ENCODE measurements at places on chromosomes 5 and 9.

- DNase-seq = no peak
These were observed 132.7 kb upstream of the LPCAT1 start for GRCh38 chr5:1656271-1656975.

GRCh38 chr5:95272316-95272929 is 12.5 kb downstream of the MCTP1 start:
- no peak for DNase-seq

DNA sequence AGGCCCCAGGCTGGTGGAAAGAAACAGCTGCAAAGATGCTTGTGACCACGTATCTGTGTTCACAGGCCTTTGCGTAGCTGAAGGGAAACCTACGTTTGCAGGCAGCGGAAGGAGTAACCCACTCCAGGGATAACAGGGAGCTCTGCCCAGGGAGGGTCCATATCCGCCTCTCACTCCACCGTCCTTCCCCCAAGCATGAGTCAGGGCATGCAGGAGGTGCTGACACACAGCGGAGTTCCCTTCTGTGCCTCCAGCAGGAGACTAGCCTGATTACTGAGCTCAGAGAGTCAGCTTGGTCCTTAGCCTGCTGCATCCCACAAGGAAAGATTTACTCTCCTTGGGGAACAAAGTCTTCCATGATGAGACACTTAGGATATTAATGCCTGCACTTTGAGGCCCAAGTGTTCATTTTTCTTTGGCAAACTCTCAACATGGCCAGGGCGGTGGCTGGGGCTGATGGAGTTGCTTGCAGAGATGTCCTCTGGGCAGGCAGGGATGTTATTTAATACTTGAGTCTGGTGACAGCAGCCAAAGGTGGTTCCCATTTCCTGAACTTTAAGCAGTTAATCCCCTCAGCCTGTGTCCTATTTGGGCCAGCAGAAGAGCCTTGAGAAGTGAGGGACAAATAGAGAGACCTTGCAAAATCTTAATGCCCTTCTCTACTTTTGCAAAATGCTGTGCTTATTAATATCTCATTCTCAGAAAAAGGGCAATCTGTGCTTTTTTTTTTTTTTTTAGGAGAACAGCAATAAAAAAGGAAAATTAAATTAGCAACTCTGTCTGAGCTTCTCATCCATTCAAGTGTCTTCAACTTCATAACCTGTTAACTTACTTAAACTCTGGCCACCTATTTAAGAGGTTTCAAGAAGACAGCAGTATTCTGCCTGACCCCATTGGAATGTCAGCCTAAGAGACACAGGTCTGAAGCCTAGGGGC is 222.1 kb downstream of the HSPA4 start:
- no peak for DNase-seq

DNA sequence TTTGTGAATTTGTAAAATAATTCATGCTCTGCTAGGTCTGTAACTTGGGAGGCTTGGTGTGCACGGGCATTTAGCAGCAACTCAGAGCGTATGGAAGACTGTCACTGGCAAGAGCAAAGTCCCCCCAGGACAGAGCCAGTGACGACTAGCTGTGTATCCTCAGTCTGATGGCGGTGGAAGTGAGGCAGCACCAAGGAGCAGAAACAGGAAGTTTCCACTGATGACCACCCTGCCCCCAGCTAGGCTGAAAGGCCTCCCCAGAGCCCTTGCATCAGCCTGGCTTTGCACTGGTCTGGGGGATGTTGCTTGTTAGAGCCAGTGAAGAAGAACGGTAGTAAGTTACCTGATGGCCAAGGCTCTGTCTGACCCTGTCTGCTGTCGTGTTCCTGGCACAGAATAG is 66.8 kb upstream of the ABL1 start:
- peak; percentile 27 for DNase-seq

DNA sequence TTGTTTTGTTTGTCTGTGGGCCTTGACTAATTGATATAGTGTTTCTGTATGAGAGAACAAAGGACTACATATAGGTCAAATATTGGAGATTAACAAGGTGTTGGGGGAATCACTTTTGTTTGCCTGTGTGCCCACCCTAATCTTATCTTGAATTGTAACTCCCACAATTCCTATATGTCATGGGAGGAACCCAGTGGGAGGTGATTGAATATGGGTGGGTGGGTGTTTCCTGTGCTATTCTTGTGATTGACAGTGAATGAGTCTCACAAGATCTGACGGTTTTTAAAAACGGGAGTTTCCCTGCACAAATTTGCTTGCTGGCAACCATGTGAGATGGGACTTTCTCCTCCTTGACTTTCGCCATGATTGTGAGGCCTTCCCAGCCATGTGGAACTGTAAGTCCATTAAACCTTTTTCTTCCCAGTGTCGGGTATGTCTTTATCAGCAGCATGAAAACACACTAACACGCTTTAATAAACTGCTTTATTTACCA is 64.9 kb upstream of the HSPB3 start:
- no peak for DNase-seq

GRCh38 chr5:181107699-181108098 is 23.3 kb downstream of the OR2V1 start:
- no peak for DNase-seq

- DNase-seq = no peak
These were observed 114.2 kb upstream of the PHYKPL start for GRCh38 chr5:178346607-178347334.

- no peak for DNase-seq
These were observed 148.3 kb downstream of the ATP10B start for GRCh38 chr5:160703547-160704189.

GRCh38 chr5:145554399-145554798 is 280.7 kb downstream of the PRELID2 start:
- no peak for DNase-seq

- DNase-seq = peak; percentile 20
These were observed 911 bp downstream of the ABLIM3 start for GRCh38 chr5:149141957-149142851.

- no peak for DNase-seq
These were observed 16.4 kb upstream of the ZBTB34 start for GRCh38 chr9:126844085-126844484.

- peak; percentile 89 for DNase-seq
These were observed 7.2 kb upstream of the PSD2 start for GRCh38 chr5:139788294-139788910.

DNA sequence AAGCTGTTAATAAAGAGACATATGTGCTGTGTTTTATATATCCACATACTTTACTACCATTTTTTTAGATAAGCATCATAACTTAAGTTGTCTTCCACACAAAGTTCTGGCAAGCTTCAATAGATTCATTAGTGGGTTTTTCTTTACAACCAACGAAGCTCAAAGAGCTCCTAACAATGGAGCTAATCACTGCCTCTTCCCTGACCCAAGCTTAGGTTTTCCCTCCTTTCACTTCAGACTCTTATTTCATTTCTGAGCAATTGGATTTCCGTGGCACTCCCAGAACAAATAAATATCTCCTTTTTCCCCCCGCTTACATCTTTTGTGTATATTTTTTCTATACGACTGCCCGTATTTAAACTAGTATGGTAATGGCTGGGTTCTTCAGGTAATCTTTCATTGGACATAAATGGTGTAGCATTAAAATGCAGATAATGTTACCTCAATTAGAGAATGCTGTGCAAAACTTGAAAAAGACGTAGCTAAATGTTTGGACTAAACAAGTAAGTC is 275.5 kb upstream of the TMEM161B start:
- DNase-seq = no peak

DNA sequence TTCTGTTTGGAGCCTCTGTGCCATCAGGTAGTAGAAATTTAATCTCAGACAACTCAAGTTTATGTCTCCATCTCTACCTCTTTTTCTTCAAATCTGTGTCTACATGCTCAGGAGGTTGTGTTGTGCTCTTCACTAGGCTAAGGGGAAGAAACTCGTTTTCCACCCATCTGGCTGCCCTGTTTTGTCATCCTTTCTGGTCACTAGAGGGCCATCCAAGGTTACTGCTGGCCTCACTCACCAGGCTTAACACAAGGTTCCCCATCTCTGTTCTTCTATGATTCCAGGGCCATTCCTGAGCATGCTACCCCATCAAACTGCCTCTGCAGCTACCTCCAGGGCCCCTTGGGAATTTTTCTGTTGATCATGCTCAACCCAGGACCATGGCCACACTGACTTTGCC is 213.3 kb upstream of the FBXL7 start:
- DNase-seq = peak; percentile 51

DNA sequence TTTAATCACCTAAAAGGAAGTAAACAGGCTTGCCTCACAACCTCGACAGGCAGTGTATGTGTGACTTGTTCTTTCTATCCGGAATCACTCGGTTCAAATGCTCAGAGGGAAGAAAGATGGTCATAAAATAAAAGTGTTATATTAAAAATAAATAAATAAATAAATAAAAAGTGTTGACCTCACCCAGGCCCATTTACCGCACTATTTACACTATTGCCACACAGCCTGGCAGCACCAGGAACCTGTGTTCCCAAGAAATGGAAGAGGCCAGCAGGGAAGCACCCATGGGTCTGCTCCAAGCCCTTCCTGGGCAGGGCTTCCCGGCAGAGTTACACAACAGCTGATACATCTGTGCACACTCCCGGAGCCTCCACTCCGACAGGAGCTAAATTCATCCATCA is 127.9 kb downstream of the EFNA5 start:
- no peak for DNase-seq

DNA sequence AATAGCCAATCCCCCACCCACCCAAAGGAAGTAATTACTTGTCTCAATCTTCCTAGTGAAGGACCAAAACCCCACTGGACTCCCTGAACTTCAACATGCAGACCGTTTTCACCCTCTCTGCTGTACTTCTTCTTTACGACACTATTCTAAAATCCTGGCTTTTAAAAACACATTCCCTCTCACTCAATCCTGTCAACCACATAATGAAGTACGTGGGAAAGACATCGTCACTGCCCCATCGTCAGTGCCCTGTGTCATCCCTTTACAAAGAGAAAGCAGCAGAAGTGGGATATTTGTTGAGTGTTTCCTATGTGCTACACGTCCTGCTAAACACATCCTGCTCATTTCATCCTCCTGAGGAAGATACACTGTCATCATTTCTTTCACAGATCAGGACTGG is 54.2 kb downstream of the MAPKAP1 start:
- DNase-seq = no peak

DNA sequence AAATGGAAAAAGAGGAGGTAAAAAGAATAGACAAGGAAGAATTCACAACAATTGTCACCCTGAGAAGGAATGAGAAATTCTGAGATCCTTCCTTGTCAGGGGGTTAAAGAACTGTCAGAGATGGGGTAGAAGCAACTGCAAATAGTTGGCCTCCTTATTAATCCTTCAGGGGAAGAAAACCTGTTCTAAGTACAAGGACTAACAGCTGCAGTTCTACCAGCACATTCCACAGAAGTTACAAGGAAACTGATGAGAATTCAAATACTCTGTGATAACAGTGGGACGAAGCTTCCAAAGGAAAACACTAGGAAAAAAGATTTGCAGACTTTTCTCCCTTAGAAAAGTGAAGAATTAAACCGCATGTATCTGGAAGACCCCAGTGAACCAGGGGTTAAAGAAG is 93.7 kb downstream of the OR2K2 start:
- DNase-seq = no peak

DNA sequence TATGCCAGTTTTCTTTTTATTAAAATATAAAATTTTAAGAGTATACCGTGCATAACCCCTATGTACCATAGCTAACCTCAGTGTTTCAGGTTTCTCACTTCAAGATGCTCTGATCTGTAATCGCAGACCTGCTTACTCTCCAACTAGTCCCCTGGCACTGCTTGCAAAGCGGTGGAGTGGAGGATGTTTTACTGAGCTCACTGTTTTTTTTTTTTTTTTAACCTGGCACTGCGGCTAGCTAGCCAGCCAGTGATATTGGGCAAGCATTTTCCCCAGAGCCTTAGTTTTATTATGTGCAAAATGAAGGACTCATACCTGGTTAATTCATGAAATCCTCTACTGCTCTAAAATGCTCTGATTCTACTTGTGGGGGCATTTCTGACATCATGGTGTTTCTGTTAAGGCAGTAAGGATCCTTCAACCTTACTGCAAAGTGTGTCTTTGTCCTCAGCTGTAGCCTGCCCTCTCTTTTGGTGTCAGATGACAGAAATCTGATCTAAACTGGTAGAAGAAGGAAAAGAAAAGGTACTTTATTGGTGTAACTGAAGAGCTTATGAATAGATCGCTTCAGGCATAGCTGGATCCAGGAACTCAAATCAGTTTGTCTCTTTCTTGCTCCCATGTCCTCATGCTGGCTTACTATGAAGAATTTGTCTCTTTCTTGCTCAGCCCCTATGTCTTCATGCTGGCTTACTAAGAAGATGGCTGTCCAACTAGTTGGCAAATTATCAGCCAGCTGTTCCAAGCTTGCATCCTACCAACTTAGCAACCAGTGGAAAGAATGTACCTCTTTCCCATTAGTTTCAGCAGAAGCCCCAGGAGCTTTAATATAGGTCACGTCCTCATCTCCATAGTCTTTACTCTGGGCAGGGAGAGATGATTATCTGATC is 59.8 kb downstream of the DOCK2 start:
- no peak for DNase-seq

DNA sequence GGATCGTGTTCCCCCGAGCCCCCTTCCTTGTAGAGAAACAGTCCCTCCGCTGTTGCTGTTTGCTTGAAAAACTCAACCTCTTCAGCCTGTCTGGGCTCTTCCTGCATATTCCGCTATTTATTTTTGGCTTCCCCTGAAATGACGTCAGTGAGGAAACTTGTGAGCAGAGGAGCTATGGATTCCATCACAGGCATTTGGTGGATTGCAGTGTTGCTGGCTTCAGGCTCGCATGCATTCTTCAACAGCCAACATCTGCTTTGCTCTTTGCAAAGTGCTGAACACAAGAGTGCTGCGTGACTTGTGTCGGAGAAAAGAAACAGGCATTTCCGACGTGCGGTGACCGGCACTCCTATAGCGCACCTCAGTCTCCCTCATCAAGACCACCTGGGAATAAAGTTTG is 232.7 kb downstream of the RFK start:
- DNase-seq = no peak

DNA sequence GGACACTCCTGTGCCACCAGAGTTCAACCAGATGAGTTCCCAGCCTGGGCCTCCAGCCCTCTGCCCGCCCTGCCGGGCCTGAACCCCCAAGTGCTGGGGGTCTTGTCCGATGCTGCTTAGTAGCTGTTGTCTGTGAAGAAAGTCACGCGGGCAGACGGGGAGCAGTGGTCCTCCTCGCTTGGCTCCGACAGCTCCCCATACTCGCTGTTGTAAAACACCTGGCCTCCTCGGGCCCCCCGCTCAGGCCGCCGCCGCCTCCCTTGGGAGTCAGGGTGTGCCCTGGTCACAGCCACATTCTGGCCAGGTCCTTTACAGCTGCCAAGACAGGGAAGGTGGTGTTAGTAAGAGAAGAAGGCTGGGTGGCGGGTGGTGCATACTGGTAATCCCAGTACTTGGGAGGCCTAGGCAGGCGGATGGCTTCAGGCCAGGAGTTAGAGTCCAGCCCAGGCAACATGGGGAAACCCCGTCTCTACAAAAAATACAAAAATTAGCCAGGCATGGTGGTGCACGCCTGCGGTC is 11.8 kb upstream of the SCGB3A1 start:
- no peak for DNase-seq
